ENCODE measurements at places on chromosomes 1 and 21.

DNA sequence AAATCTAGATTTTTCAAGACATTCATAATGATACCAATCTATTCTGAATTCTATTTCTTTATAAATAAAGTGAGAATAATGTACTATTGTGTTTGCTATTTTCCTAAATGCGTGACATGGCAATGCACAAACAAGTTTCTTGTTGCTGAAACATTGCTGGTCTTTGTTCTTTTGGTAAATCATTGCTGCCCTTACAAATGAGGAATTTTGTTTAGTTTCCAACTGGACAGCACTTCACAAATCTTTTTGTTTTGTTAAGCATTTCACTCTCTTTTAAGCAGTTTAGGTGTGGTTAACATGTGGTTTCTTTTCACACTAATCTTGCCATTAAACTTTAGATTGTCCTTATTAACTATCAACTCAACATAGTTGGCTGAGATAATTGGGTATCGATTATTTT is 94.6 kb downstream of the LRRC7 start:
- DNase-seq = no peak

DNA sequence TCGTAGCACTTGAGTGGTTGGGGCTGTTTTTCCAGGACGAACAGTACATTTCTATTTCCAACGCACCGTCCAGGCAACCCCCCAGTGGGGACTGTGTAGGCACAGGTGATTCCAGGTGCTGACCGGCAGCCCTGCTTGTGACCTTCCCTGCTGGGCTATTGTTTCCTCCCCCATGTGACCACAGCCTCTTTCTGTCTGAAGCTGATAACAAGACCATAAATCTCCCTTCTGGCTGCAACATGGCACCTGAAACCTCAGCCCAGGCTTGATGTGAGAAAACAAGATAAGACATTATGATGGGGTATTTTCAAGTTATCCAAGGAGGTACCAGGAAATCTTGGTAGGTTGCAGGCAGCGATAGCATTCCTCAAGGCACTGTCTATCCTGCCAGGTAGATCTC is 48.2 kb downstream of the HLX start:
- no peak for DNase-seq

- DNase-seq = no peak
Observed at GRCh38 chr1:101408212-101409042, 171.6 kb downstream of the S1PR1 start.

DNA sequence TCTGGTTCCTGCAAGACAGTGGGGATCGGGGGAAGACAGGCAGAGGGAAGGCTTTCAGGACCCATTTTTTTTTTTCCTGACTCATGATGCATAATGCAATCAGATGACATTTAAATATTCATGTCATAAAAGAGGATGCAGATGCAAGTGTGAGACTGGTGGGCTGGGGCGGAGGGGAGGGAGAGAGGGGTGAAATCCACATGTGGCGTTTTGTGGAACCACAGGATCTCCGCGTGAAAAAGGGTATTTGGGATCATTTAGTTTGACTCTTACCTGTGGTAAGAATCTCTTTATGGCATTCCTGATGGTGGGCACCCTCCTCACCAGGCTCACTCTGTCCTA is 249.3 kb upstream of the CSF3R start:
- DNase-seq = no peak

GRCh38 chr21:45407629-45408247 is 2.8 kb downstream of the COL18A1 start:
- no peak for DNase-seq

- no peak for DNase-seq
Observed at GRCh38 chr1:183632114-183632513, 3.5 kb downstream of the ARPC5 start.

GRCh38 chr21:30194701-30195299 is 21.1 kb downstream of the CLDN8 start:
- no peak for DNase-seq

GRCh38 chr1:216614011-216614934 is 109.0 kb downstream of the ESRRG start:
- no peak for DNase-seq

- DNase-seq = no peak
Observed at GRCh38 chr1:166090244-166090643, 76.6 kb downstream of the FAM78B start.

DNA sequence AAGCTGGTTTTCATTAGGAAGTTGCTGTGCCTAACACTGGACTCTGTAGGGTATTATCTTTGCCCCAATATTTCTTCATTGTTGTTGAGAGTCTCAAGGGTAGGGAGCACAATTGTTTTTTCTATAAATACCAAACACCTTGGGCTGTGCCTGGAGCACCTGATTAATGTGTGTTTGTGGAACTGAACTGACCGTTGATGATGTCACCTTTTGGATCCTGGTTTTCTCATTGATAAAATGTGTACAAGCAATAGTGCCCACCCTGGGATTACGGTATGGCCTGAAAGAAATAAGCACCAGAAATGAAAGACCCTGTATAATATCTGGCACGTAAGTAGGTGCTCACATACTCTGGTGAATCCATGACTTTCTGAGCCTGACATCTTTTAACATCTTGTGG is 39.3 kb downstream of the KCNA2 start:
- DNase-seq = no peak

DNA sequence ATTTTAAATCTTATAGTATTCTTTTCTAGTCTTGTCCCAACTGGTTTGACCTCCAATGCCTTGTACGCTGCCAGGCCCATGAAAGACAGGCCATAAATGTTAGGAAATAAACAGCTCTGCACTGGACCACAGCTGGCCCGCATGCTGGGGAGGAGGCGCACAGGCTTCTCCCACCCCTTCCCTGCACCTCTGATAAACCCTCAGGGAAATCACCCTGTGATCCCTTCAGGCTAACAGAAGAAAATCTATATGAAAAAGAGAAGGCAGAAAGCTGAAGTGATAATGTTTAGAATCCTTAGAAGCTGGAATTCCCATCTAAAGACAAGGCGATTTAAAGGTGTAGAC is 41.5 kb downstream of the COLGALT2 start:
- DNase-seq = no peak

DNA sequence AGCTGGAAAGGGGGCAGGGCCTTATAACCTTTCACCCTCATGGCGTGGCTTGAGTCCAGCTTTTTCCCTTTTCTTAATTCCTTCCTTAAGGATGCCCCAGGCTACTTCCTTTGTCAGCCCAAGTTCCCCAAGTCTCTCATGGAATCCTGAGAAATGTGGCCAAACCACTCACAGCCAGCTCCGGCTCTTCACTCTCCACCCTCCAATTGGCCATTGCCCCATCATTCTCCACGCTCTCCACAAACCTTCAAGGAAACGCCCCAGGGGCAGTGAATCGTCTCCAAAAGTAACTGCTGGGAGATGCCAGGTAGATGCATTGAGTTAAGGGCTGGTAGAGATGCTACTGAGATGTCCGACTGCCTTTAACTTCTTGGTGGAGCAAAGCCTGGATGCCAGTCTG is 113.5 kb upstream of the CD34 start:
- DNase-seq = no peak

- DNase-seq = no peak
Observed at GRCh38 chr21:39923476-39923875, 56.2 kb downstream of the PCP4 start.

DNA sequence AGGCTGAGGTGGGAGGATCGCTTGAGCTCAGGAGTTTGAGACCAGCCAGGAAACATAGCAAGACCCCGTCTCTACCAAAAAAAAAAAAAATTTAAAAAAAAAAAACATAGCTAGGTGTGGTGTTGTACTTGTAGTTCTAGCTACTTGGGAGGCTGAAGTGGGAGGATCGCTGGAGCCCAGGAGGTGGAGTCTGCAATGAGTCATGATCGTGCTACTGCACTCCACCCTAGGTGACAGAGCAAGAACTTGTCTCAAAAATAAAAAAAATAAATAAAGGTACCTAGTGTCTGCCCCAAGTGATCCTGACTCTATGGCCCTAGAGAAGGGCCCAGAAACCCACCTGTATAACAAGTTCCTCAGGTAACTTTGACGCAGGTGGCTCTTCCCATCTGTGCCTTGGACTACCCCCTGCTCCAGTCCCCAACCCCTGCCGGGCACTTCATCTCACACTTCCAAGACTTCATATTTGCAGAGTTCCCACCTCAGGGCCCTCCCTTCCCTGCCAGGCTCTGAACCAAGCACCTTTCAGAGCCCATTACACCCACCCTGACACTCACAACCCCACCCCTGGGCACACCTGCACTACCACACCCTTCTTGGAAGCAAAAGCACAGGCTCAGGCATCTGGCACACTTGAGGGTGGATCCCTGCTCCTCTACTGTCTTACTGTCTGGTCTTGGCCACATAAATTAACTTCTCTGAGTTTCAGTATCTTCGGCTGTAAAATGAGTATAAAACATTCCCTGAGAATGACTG is 80.2 kb upstream of the KLHDC7A start:
- DNase-seq = no peak

GRCh38 chr1:117046781-117047180 is 13.3 kb upstream of the TTF2 start:
- DNase-seq = no peak

DNA sequence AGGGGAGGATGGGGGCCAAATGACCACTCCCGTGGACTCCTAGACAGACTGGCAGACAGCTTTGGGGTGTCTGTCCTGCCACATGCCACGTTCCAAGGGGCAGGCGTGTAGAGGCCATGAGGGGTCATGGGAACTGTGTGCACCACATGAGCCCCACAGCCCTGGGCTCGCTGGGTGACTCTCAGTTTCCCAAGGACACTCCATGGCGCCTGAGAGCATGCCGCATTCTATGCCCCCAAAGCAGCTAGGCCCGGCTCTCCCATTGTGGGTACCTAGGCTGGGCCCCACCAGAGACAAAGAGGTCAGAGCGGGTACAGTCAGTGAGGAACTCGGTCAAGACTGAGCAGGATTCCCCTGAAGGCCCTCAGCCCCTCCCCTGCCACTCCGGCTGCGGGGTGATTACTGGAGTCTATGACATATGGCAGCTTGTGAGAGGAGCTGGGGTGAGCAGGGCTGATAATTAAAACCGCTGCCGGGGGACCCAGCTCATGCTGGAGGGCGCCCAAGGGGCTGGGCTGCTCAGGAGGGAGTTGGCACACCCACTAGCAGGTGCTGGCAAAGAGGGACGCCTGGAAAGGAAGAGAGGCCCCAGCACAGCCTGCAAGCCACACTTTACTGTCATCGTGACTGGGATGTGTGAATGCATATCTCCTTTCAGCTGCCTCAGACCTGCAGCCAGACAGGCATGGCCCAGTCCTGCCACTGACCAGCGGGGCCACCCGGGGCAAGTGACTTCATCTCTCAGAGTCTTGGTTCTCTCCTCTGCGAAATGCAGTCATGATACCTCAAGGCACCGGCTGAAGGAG is 8.4 kb downstream of the LRP8 start:
- no peak for DNase-seq

DNA sequence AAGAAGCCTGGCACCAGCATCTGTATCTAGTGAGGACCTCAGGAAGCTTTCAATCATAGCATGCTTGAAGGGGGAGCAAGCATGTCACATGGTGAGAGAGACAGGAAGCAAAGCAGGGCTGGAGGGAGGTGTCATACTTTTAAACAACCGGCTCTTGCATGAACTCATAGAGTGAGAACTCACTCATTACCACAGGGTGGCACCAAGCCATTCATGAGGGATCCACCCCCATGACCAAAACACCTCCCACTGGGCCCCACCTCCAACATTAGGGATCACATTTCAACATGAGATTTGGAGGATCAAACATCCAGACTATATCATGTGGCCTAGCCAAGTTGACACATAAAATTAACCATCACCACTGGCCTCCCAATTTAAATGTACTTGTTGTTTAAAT is 125.1 kb upstream of the KCND3 start:
- no peak for DNase-seq

GRCh38 chr1:212118167-212118871 is 82.8 kb downstream of the DTL start:
- DNase-seq = no peak

DNA sequence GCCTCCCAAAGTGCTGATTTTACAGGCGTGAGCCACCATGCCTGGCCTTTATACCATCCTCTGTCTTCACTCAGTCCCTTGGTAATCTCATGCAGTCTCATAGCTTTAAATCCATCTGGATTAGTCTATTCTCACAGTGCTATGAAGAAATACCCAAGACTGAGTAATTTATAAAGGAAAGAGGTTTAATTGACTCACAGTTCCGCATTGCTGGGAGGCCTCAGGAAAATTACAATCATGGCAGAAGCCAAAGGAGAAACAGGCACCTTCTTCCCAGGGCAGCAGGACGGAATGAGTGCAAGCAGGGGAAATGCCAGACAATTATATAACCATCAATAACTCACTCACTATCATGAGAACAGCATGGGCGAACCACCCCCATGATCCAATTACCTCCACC is 49.1 kb upstream of the CPLANE2 start:
- DNase-seq = no peak

DNA sequence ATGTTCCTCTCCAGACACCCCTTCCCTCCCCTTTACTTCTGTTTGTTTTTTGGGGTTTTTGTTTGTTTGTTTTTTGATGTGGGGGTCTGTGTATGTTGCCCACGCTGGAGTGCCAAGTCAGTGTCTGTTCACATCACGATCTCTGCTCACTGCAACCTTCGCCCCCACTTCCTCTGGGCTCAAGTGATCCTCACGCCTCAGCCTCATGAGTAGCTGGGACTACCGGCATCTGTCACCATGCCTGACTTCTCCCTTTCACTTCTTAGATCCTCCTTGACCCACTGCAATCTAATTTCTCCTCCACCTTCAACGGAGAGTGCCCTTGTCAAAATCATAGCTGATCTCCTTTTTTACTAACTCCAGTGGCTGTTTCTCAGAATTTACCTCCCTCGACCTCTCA is 100.7 kb upstream of the KIF26B start:
- DNase-seq = no peak

DNA sequence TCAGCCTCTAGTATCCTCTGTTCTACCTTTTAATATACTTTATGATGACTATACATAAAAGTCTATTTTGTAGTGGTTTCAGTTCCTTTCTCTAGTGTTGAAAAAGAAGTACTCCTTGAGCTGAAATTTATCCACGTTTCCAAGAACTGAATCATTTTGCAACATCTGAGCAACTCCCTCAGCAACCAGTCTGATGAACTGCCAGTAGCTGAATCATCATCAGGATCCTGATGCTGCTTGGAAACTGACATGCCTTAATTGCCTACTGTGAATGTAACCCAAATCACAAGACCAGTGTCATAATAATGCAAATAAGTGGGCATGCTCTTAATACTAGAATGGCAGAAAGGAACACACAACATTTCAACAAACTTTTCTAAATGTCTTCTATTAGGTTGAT is 103.3 kb downstream of the CYYR1 start:
- no peak for DNase-seq
